Myocyte (in vitro differentiated cells): ENCODE measurements at places on chromosomes 6 and 20. TPM values are rescaled to one million over a fixed set of nuclear protein-coding genes. Genes with fewer than 3 reads are reported as not detected.

GRCh38 chr20:40464731-40465208 is 224.3 kb downstream of the MAFB start:
- no peak for DNase-seq

- DNase-seq: no peak
Observed at GRCh38 chr6:105896821-105897095, 189.4 kb upstream of the PRDM1 start.

The PBOV1 gene
- not detected in 2 replicates for total RNA-seq

The AKAP12 gene
- 8.0 and 10.9 TPM in 2 replicates for total RNA-seq

DNA sequence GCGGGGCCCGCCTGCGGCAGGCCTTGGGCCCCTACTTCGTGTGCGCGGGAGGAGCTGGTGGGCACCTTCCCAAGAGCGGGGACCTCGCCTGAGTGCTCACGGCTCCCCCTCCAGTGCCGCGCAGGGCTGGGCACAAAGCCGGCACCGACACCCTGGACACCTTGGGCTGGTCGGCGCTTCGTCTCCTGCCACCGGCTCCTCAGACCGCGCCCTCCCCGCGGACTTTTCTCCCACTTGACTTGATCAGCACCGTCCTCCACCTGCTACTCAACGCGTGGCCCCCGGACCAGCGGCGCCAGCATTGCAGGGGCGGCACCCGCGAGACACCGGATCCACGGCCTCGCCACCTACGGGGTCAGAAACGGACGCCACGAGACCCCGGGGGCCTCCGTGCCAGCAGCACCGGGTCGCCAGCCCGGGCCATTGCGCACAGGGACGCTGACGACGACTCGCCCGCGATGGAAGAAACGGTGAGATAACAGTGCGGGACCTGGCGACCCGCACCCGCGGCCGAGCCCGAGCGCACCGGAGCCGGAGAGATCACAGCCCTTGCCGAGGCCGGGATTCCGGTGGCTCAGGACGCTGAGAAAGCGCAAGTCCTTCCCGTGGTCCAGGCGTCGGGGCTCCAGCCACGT is 154.2 kb downstream of the DLL1 start:
- DNase-seq: no peak

The ID1 gene
- 6.7 and 8.9 TPM in 2 replicates for total RNA-seq

GRCh38 chr20:10228330-10228729 is 9.7 kb downstream of the SNAP25 start:
- no peak for DNase-seq
